ENCODE measurements at places on chromosomes 11 and 22.

DNA sequence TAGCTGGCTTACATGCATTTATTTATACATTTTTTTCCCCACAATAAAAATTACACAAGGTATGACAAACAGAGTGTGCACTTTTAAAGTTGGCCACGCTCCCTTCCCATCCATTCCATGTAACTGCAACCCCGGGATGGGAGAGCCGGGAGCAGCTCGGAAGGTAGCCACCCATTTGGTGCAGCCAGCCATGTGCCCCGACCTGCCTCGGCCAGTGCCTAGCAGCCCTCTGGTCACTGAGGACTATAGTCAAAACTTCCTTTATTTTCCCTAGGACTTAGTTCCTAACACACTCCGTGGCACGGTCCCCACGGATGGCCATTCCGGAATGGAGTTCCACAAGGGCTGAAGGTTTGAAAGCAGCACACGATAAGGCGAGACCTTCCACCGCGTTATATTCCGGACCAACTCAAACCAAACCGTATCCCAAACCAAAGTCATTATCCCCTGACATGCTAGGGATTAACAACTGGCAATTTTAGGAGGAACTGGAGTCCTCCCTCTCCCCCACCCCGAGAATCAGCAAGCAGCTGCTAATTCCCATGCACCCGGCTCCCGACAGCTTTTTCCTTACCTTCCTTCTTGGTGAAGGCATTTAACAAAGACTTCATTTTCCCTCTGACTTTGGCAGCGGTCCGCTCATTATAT, 426.4 kb downstream of the SHANK2 start:
- DNase-seq, result no peak

GRCh38 chr11:10414181-10414580, 40.9 kb upstream of the AMPD3 start:
- no peak for DNase-seq

GRCh38 chr11:46121301-46121723, at the start of gene PHF21A:
Gene PHF21A, minus strand, starts transcription at chr11:46121454. Its CDS starts 37,235 bp downstream, at chr11:46084219.
- DNase-seq, result peak; percentile 93

DNA sequence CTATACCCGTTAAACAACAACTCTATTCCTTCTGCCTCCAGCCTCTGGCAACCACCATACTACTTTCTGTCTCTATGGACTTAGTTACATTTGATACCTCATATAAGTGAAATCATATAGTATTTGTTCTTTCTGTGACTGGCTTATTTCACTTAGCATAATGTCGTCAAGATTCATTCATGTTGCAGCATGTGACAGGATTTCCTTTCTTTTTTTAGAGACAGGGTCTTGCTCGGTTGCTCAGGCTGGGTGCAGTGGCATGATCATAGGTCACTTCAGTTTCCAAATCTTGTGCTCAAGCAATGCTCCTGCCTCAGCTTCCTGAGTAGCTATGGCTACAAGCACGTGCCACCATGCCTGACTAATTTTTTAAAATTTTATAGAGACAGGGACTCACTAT, 29.4 kb upstream of the SORL1 start:
- peak; percentile 28 for DNase-seq

DNA sequence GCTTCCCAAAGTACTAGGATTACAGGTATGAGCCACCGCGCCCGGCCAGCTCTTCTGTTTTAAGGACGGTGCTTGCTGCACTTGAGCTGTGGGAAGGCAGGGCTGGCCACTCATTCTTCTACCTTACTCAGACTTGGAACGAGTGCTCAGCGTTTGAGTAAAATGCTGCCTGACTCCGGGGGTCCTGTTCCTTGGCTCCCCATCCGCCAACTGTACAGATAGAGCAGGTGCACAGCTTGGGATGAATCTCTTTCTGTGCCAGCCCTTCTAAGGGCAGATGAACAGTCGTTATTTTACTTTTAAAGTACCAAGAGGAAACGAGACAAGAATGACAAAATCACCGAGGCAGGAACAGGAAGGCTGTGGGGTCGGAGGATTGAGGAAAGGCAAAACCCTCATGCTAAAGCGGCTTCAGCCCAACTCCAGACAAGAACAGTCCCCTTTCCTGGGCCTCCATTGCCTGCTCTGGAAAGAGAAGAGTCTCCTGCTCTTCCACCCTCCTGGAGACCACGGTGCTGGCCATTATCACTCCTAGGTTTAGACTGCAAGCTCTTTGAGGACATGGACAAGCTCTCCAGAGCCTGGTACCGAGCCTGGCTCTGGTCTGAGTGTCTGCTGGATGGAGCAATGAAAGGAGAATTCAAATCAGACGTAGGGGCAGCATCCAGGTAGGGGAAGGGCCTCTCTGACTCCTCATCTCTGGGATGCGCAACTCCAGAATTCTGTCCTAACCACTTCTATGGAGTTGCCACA, 1.1 kb upstream of the SUN2 start:
- DNase-seq, result no peak

DNA sequence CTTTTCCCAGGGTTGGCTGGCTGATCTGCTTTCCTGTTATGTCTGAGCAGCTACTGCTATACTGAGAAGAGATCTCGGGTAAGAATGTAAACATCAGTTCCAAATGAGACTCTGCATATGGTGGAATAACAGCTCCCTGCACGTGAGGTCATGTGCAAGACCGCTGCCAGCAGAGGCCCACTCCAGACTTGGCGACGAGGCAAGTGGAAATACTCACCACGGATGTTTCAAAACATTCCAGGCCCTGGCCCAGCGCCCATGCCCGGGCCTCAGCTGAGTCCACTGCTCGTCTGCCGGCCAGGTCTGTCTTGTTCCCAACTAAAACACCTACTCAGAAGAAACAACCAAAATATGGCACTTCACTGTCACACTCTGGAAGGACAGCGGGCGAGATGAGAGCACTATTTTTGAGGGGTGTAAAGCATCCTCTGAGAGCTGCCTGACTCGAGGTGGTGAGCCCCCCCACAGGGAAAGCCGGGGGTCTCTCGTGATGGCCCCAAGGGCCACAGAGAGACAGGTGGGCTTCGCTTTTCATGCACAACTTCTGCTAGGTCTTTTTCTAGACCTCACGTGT, 13.1 kb downstream of the IFT27 start:
- DNase-seq, result no peak

GRCh38 chr22:41524809-41525449, 19.3 kb downstream of the POLR3H start:
- DNase-seq, result peak; percentile 70

GRCh38 chr11:110243791-110244190, 52.6 kb downstream of the RDX start:
- DNase-seq, result no peak

DNA sequence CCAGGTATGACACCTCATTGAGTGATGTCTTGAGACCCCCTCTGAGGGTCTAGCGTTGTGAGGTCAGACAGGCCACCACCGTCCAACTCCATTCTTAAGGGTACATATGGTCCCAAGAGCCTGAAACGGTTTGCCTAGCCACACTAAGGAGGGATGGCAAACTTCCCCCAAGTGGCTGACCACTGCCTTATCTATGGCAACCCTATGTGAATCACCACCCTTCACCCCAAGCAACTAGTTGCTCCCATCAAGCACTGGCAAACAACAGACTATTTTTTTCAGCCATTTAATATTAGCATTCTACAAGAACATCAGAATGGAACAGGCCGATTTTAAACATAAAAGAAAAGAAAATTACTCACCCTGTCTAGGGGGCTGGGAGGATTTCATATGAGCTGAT, 22.8 kb downstream of the THOC5 start:
- no peak for DNase-seq

DNA sequence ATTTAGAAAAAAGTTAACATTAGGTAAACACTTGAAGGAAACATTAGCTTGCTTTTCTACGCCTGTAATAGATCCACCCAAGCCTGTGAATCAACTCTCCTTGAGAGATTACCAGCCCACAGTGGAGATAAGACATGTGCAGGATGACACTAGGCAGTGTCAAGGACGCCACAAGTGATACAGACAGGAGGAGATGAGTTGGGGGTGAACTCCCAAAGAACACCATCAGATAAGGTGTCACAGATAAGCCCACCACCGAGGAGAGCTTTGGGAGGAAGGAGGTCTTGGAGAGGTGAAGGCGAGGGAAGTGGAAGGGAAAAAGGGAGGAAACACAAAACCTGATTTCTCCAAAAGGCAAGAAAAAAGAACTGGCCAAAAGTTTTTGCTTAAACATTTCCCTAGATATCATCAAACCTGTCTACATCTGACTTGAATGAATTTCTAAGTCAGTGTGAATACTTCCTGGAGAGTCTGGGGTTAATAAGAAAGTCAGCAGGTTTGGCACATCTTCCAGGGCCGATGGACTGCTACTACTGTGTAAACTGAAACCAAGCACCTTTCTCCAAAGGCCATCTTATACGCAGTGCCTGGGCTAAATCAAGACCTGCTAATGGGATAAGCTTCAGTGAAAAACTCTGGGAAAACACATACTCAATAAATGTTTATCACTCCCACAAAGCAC, 15.5 kb downstream of the CLTCL1 start:
- DNase-seq, result no peak
